ENCODE measurements at places on chromosomes 16 and 17.

DNA sequence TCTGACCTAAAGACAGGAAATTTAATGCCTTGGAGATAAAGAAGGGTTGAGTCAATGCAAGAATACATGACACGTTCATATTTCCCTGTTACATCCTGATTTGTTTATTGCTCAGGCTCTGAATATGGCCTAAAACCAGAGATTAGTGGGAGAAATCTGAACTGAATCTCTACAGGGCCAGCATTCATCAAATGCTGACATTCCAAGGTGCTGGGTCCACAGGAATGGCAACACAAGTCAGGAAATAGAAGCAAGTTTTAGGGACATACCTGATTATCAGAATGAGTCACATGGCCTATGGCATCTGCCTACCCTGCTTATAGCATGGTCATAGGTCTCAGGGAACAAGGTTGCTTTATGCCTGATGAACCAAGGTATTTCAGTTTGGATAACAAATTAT, 117.4 kb upstream of the CES5A start:
- DNase-seq: no peak

GRCh38 chr16:57725976-57726375, 9.6 kb upstream of the KATNB1 start:
- no peak for DNase-seq

DNA sequence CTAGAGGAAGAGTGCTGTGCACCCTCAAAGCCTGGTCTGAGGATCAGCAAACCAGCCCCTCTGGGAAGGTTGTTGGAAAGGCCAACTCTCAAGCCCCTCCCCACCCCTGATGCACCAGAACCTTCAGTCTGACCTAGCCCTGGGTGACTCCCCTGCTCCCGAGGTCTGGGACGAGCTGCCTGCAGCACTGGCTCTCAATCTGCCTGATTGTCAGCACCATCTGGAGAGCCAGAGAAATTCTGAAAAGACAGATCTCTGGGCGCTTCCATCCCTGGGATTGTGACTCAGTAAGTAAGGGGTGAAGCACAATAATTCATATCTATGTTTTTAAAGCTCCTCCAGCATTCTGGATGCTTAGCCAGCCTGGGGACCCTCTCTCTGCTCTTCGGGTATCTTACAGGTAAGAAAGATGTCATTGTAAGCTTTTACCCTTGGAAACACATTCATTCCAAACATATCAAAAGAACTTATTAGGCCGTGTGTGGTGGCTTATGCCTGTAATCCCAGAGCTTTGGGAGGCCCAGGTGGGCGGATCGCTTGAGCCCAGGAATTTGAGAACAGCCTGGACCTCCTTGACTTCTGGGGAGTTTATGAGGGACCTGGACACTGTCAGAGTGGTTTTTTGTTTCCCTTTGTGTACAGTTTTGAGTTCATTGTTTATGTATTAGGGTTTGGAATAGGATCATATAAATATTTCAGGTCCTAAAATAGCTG, 147.5 kb downstream of the KCNJ12 start:
- no peak for DNase-seq

GRCh38 chr17:28725660-28726225, 290 bp downstream of the TLCD1 start:
- DNase-seq: no peak

DNA sequence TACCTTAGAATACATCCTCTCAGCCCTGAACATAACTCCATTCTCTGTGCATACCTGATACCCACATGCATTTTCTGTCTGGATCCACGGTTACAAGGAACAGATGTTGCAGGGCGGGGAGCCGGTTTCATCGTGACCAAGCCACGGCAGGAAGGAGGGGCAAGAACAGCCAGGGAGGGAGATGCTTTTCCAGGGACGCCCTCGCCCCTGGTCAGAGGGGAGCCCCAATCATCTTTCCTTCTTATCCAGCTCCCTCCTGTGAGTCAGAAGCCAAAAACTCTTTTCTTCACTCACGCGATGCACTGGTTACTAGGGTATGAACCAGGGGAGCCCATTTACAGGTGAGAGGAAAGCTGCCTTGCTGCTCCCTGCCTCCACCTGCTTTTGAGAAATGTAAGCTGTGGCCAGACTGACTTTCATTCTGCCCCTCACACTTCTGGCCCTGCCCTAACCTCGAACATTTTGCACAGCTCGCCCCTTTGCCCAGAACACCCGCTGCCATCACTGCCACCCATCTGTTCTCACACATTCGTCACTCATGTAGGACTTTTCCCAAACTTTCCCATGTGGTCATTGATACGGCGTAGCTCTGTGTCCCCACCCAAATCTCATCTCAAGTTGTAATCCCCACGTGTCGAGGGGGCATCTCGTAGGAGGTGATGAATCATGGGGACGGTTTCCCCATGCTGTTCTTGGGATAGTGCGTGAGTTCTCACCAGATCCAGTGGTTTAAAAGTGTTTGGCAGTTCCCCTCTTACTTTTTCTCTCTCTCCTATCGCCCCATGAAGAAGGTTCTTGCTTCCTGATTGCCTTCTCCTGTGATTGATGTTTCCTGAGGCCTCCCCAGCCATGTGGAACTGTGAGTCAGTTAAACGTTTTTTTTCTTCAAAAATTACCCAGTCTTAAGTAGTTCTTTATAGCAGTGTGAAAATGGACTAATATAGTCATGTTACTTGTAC, 20.5 kb downstream of the FOXL1 start:
- no peak for DNase-seq

- DNase-seq: no peak
Observed at GRCh38 chr16:63461248-63461841, 1425.1 kb upstream of the CDH8 start.

DNA sequence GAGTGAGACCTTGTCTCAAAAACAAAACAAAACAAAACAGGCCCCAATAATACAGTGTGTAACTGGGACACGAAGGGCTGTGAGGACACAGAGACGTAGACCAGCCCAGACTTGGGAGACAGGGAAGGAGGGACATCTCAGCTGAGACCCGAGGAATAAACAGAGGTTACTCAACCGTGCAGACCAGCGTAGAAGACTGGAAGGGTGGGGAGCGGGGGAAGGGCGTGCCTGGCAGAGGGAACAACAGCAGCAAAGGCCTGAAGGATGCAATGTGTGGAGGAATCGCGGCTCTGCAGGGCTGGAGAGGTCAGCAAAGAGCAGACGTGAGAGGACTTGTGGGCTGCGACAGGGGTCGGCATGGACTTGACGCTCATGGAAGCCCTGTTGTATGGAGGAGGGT, 11.6 kb upstream of the CES4A start:
- no peak for DNase-seq

GRCh38 chr17:35804658-35805192, 4.6 kb upstream of the TAF15 start:
- peak; percentile 82 for DNase-seq

GRCh38 chr16:21162661-21163151, 4.2 kb downstream of the LDAF1 start:
- no peak for DNase-seq

DNA sequence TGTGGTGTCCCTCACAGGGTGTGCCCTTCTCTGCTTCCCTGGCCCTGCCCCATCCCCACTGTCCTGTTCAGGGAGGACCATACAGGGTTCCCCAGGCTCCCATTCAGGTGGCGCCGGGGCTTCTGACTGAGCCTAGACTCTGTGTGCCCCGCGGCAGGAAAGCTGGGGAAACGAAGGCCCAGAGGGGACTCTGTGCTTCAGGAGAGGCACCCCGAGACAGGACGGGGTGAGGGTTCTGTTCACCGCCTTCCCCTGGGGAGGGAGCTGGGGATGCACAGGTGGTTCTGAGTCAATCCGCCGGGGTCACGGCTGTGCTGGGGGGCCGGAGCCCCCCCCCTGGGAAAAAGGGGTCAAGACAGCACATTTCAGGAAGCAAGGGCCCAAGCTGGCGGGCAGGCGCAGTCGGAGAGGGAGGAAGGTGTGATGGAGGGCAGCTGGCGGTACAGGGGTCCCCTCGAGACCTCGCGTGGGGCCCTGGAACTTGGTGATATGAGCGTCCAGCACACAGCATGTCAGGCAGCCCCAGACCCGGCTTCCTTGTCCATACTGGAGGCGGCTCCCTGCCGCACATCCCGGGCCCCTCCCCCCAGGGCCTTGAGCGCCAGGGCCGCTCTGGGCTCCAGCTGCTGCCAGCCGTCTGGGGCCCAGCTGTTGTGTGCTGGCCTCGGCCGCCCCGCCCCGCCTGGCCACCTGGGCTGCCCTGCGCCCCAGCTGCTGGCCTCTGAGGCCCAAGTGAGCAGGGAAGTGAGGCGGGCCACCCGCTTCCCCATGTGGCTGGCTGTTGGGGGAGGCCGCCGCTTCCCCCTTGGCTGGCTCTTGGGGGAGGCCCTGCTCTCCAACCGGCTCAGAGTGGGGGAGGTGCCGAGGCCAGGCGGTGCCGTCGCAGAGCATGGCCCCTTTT, 5.6 kb upstream of the NOTUM start:
- DNase-seq: no peak

DNA sequence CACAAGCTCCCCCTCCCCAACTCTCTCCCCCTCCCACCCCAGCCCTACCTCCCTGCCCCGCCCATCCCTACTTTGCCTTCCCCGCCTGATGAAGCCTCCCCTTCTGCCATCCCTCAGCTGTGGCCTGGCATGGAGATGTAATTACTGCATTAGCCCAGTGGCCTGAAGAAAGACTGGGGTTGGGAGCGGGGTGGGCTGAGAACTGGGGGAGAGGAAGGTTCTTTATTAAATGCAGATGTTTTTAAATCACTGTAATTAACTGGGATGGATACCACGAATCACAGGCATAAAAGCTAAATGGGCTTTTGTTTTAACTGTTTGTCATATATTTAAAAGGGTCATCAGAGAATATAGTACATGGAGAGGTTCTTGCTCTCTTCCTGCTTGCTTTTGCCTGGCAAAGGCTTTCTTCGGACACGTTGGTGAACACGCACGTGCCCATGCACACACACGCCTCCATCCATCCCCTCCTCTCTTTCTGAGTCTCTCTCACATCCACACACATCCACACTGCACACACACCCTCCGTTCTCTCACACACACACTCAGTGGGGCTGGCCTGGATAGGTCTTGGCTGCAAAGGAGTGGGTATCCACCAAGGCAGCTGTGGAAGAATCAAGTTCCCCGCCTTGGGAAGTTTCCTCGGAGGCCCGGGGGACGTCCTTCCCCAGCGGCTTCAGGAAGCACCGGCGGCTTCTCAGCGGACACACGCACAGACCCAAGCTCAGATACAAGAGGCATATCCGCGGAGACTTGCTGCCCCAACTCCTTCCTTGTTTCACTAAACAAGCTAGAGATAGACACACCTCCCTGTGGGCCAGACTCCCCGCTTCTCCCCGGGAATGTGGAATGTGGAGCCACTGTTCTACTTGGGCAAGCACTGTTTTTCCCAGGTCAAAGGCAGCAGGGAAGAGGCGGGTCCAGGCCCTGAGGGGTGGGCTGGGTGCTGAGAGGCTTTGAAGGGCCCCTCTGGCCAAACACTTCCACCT, 27.4 kb upstream of the TNRC6C start:
- DNase-seq: no peak

DNA sequence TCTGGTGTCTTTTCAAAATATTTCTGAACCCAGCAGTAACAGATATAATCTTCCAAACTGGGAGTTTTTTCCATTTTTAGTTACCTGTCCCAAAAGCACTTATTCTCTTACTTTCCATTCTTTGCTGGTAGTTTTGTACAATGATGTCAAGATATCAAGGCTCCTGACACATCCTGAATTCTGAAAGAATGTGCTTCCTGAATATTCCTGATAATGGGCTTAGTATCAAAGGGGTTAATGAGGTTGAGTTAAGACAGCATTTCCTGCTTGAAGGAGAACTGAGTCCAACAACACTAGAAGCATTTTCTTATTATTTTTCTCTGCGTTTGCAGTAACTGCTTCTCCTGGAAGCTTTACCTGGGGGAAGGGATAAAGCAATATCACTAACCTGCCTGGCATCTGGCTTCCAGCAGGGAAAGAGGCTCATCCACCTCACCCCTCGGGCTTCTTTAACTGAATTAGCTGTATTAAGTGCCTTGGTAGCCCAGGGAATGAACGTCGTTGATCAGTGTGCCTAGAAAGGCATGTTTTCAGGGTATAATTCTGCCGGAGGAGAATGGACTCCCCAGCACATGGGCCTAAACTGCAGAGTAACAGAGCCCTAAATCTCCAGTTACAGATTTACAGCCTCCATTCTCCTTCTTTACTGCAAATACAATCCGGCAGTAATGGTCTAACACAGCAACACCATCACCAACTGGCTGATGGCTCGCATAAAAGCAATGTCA, 134.4 kb downstream of the SNX11 start:
- no peak for DNase-seq

DNA sequence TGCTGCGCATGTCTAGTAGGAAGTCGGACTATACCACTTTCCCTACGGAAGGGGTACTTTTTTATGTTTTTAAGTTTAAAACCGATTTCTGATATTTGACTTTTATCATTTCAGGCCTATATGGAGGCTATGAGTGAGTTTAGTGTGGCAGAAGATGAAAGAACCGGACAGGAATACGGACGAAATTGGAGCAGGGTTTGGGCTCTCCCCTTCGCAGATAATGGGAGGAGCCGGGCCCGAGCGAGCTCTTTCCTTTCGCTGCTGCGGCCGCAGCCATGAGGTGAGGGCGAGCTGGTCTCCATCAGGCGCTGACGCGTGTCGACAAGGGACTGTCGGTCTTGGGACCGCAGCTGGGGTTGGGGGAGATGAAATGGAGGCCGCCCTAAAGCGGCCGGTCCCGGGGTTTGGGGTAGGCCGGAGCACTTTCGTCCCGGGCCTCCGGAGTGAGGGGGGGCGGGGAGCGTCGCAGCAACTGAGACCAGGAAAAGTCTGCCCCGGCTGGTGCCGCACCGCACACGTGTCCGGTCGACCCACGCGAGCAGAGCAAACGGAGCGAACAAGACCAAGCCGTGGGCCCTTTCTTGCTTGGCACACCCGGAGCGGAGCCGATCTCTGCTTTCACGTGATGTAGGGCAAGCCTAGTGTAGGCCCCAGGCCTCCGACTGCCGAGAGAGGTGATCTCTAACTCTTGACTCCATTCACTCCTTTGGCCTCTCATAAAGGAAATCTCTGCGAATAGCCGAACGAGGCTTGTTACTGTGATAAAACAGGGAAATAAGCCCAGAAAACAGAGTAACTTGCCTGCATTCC, at the start of gene RPL19:
RPL19 (plus strand) TSS at position 214 of the 810 bp plus-strand sequence; CDS start at position 276, 62 bp downstream.
- no peak for DNase-seq

GRCh38 chr17:34816848-34817247, 144.4 kb downstream of the CCT6B start:
- DNase-seq: no peak

- no peak for DNase-seq
Observed at GRCh38 chr16:51579652-51580360, 428.7 kb upstream of the SALL1 start.

DNA sequence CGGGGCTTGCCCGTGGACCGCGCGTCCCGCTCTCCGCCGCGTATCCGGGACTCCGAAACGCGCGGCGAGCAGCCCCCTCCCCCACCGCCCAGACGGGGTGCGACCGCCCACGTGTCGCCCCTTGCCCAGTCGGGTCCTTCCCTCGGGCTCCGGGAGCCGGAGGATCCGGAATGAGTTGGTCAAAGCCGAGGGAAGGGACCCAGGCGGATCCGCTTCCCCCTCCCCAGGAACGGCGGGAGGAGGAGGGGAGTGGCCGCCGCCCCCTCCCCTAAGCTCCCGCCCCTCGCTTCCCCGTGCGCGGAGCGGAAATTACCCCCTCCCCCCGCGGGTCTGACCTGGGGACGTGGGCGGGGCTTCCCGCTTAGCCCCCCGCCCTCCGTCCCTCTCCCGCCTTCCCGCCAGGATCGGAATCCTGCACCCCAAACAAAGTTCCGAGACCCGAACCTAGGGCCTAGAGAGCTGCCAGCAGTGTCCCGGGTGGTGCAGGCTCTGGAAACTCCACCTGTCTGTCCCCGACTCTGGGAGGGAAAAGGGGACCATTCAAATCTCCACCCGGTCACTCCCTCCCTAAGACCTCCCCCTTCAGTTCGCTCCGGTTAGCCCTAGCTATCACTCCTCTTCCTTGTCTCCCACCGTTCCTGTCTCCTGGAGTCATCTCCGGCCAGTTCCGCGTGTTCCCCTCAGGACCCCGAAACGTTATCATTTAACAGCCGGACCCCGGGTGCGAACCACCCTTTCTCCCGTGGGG, 1.0 kb upstream of the IGF2BP1 start:
- DNase-seq: peak; percentile 6
